ENCODE measurements at places on chromosomes 5 and 9.

GRCh38 chr5:147344861-147345260 lies 110.0 kb downstream of the STK32A start:
- no peak for DNase-seq

DNA sequence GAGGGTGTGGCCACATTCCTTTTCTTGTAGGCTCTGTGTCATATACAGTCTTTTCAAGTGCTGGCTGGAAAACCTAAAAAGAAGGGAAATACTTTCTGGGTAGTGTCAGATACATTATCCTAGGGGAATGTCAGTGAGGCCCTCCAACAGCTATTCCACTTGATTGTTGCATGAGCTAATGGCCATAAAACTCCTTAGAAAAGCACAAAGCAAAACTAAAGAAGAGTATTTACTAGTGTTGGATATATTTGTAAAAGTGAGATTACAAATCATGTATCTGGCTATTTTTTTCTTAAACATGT lies 829 bp downstream of the ANXA1 start:
- no peak for DNase-seq

DNA sequence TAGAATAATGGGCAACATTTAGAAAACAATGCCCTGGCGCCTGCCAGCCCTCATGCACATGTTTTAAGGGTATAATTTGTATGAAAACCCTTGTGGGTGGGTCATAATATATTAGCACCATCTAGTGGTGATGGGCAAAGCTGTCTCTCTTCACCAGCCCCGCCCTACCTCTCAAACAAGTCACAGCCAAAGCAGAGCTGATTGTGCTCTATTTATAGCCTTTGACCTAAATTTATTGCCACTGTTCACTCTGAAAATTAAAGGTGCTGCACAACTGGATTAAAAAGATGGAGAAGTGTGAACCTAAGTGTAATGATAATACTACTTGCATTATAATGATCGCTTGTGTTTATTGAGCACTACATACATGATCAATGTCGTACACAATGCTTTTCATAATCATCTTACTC lies 131.9 kb upstream of the ANKH start:
- DNase-seq, result peak; percentile 72

DNA sequence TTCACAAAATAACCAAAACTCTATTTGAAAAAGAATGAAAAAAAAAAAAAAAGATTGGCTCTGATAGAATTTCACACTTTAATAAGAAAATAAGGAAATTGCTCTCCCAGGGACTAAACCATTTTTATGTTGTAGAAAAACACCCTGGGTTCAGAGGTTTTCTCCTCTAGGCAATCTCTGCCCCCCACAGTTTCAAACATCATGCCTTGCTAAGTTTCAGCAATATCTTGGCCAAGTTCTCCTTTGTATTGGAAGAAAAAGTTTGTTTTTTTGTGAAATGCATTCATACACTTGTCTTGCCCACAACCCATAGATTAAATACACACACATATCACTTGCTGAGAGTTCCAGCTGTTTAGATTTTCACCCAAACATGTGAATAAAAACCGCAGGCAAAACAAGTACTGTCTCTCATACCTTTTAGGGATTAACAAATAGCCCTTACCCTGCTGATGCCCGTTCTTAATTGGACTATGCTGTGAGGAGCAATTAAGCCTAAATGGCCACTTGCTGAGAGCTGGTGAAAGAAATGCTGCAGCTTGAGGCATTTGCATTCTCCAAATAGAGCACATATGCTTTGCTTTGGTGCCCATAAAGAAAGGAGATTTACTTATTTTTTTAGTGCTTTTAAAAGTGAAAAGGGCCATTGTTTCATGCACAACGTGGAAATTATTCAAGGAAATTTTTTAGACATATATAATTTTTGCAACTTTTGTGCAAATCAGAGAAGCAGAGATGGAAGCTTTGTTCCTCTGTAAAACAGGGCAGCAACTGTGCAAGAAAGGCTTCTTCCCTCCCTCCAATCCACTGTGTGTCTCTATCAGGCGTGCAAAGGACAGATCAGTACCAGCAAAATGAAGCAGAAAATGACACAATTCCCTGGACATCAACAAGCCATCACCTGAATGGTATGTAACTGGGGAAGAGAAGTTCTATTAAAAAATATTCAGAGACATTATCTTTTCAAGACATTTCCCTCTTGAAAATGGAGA lies 262.4 kb upstream of the KIF2A start:
- DNase-seq, result no peak

- no peak for DNase-seq
These were observed 2.2 kb downstream of the TNIP1 start for GRCh38 chr5:151078490-151079262.

GRCh38 chr9:137168904-137169856 lies 671 bp downstream of the LRRC26 start:
- peak; percentile 85 for DNase-seq

- no peak for DNase-seq
These were observed 104.2 kb upstream of the HCN1 start for GRCh38 chr5:45800331-45800730.

DNA sequence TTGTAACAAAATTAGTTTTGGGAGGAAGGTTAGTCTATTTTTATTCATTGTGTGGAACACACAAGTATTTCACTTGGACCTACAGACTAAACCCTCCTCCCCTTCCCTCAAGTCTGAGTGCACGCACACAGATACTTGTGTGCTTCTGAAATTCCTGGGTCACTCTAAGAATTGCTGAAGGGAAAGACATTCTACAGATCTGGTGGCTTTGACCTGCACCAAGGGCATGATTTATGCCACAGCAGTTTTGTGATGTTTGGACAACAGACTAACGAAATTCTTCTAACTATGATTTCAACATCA lies 150.5 kb downstream of the ARL15 start:
- no peak for DNase-seq

DNA sequence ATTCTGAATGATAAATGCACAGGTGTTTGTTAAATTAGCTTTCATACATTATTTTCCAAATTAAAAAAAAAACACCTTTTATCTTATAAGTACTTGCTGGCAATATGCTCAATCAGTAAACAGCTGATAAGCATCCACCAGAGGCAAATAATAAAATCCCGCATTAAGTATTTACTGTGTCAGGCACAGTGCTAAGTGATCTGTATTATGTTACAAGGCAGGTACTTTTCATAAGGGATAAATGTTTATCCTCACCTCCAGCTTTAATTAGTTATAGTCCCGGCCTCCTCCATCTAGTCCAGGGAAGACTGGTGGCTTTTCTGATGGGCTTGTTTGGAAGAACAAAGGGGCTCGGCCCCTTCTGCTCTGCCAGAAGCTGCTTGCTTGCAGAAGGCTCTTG lies 40.1 kb downstream of the PFDN1 start:
- no peak for DNase-seq

GRCh38 chr9:90464978-90465377 lies 177.6 kb downstream of the DIRAS2 start:
- DNase-seq, result no peak

DNA sequence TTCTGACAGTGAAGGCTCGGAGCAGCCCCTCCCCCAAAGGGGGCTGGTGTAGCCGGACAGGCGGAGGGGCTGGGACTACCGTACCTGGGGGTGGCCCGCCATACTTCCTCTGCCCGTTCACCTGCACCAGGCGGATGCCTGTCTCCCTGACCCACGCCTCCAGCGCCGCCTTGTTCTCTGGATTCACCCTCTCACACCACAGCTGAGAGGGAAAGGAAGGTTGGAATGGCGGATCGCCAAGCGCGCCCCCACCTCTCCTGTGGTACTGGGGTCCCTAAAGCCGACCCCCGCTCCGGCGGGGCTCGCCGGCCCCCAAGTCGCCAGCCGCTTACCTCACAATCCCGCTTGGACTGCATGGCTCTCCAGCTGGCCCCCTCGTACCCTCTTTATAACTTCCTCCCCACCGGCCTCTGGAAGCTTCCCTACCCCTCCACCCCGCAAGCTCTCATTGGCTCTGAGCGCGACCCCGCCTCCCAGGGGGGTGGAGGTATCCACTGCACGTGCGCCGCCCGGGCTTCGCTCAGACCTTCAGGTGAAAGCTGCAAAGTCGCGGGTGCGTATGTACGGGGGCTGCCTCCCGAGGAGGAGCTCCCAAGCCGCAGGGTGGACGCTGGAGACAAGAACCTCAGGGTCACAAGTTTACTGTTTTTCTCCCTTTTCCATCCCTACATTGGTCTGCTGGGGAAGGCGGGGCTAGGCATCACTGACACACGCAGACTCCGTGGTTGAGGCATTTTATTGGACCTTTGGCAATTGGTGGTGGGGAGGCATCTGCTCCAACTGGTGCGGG lies at the start of gene DND1:
Gene DND1 (minus strand): TSS at position 390 of the 790 bp plus-strand sequence. CDS start 34 bp downstream, at position 356.
- no peak for DNase-seq

GRCh38 chr9:82021198-82021597 lies 32.6 kb downstream of the SPATA31D1 start:
- DNase-seq, result no peak

DNA sequence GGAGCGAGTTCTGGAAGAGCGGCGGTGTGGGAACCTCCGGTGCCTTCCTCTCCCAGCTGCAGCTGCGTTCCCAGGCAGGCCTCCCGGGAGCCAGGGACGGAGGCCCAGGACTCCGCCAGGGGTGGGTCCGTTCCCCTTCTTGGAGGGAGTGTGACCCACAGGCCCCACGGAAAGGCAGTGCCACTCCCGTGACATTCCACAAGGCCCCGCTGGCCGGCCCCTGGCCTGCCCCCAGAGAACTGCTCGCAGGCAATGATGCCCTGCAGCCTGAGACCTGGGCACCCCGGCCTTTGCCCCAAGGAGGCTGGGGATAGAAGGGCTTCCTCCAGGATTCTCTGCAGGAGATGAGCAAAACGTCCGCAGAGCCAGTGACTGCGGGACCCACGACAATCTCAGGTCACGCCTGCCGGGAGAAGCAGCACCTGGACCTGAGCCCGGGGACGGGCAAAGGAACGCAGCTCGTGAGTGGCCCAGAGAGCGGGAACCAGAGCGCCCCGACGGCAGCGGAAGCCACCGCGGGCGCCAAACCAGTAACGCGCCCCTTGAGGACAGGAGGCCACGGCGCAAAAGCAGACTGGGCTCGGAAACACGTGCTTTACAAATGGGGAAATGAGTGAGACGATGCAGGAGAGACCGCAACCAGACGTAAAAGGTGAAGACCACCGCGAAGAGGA lies 9.3 kb downstream of the OBP2B start:
- DNase-seq, result no peak

GRCh38 chr5:138869763-138870500 lies 5.2 kb downstream of the LRRTM2 start:
- DNase-seq, result no peak

DNA sequence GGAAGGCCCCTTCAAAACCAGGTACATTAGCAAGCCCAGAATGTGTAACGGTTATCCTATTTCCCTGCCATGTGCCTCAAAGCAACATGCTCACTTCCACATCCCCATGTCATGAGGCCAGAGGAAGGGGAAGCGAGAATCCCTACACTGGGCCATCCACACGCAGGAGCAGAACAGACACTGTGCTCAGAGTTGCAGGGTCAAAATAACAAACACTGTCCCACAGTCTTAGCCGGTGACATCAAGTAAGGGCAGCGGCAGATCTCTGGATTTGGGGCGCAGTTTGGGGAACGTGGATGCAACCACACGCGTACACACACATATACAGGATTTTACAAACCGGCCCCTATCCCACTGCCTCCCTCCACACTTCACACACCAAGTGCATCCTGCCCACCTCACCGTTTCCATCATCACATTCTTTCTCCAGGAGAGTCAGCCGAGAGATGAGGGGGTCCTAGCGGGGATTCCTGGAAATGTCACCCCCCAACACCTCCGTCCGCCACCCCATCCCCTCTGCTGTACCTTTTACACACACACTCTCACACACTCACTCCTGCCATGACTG lies 776 bp downstream of the APBA1 start:
- DNase-seq, result no peak

GRCh38 chr9:89802781-89803355 lies 198.1 kb downstream of the GADD45G start:
- no peak for DNase-seq

DNA sequence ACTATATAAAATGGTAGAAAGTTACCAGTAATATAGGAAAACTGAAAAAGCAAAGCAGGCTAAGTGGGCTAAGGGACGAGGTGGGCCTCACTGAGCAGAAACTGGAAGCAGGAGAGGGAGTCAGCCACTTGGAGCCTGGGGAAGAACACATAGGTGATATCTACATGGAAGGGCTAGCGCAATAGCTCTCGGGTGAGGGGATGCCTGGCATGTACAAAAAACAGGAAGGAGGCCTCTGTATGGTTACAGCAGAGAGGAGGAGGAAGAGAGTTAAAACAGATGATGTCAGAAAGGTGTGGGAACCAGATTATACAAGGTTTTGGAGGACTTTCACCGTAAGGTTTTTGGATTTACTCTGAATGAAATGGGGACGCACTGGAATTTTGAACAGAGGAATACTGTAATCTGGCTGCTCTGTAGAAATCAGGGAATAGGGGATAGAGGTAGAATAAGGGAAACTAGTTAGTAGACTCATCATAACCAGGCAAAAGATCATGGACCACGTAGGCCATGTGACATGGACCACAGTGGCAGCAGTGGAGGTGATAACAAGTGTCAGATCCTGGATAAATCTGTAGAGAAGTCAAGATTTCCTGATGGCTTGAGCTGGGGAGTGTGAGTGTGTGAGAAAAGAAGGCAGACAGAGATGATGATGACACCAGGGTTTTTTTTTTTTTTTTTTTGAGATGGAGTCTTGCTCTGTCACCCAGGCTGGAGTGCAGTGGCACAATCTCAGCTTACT lies 52.5 kb downstream of the FNBP1 start:
- no peak for DNase-seq

DNA sequence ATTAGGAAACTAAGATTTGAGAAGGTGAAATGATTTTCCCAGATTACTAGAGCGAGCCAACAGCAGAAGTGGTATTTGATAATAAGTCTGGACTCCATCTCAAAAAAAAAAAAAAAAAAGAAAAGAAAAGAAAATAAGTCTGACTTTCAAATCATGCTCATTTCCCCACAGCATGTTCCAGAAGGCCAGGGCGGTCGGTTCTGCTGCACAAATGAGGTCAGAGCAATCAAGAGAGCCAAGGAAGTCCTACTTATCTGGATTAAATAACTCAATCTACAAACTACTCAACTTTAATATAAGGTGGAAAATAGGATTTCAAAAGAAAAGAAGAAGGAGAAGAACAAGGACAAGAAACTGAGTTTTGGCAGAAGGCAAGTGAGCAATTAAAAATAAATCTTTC lies 130.4 kb upstream of the RASA1 start:
- no peak for DNase-seq

DNA sequence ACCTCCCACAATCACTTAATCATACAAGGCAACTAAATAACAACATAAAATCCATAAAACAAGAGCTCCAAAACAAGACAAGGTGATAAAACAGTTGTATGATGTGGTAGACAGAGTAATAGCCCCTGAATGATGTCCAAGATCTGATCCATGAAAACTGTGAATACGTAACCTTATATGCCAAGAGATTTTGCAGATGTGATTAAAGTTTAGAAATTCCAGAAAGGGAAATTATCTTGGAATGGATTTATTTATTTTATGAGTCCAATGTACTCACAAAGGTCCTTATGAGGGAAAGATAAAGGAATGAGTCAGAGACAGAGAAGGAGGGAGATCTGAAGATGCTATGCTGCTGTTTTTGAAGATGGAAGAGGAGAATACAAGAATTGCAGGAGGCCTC lies 1775.7 kb upstream of the C9orf72 start:
- no peak for DNase-seq

Data from HuH-7 (cell line).